ENCODE measurements at places on chromosomes 7 and 10.

DNA sequence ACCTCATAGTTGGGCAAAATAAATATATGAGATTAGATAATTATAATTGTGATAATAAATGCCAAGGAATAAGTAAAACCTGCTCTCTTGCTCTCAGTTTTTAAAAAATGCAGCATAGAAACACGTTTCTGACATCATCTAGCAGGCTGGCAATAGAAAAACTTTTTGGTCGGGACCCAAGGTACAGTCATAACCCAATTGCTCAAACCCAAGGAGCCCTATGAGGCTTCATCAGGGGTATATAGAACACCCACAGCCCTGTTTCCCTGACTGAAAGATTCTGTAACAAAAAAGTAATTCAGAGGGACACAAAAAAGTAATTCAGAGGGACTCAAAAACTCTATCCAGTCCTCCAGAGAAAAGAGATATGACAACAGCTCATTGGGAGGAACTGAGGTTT, 3.8 kb downstream of the PDE1C start:
- DNase-seq, result no peak

DNA sequence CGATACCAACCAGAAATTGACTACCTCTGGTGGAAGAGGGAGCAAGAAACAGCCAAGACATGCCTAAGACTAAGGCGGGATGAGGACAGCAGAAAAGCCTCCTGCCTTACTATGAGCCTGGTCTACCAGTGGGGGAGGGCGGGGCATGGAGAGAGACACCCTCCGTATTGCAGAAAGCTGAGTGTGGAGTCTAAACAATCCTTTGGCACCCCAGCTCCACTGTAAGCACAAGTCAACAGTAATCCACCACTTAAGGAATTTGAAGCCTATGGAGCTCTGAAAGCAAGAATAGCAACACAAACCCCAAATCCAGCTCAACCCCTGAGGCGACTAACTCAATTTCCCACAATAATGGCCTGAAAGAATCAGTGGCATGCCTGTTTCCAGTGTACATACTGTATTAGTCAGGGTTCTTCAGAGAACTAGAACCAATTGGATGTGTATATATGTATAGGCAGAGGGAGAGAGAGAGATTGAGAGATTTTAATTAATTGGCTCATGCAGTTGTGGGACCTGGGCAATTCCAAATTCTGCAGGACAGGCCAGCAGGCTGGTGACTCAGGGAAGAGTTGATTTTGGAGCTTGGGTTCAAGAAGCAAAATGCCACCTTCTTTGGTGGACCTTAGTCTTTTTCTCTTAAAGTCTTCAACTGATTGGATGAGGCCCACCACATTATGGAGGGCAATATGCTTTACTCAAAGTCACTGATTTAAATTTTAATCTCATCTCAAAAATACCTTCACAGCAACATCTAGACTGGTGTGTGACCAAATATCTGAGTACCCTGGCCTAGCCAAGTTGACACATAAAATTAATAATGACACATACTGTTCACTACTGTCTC, 13.5 kb downstream of the PPIF start:
- DNase-seq, result peak; percentile 4

DNA sequence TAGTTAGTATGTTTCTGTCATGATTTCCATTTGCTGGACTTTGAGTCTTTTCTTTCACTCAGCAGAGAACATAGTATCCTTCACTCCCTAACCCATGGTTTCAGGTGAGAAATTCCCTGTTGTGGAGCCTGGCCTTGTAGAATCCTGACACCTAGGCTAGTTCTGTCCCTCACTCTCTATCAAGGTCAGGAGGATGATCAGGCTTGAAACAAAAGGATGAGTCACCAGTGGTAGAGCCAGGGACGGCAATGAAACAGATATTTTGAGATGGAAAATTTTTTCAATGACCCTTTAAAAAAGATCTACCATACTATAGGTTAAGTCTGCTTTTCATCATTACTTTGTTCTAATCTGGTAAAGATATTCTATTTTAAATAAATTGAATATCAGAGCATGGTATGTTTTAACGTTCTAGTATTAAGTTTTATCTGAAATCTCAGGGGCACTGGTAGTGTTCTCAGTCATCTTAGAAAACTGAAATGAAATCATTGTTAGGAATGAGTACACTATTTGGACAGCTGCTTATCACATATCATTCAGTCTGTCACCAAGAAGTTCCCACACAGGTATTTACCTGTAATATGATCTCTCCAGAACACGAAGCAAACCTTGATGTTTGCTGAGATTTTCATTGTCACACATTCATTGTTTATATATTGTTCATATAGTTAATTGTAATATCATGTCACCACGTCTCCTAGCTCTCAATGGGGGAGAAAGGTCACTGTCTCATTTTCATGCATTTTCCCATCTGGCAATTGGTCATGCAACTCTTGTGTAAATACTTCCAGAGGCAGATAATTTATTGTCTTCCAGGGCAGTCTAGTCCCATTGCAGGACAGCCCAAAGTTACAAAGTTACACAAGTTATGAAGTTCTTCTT, 299.9 kb upstream of the LRRTM3 start:
- no peak for DNase-seq

- DNase-seq, result no peak
These were observed 13.8 kb downstream of the CYP3A5 start for GRCh38 chr7:99666013-99666395.

GRCh38 chr7:100894860-100895700, 608 bp downstream of the ACHE start:
- DNase-seq, result peak; percentile 58
